Activated T-cell treated with anti-CD3 and anti-CD28 coated beads for 1 hour (primary cell): ENCODE measurements at places on chromosomes 2 and 18.

DNA sequence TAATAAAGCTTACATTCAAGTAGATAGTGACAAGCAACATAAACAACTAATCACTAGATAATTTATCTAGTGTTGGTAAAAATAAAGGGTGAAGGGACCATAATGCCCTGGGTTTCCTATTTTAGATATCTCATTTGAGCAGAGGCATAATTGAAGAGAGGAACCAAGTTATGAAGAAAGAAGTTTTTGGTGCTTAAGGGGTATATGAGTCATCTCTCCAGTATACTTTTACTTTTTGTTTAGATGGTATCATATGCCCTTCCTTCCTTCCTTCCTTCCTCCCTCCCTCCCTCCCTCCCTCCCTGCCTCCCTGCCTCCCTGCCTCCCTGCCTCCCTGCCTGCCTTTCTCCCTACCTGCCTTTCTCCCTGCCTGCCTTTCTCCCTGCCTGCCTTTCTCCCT is 1053.5 kb upstream of the CELF4 start:
- DNase-seq = no peak

GRCh38 chr2:217733461-217733860 is 269.3 kb downstream of the TNS1 start:
- no peak for DNase-seq

DNA sequence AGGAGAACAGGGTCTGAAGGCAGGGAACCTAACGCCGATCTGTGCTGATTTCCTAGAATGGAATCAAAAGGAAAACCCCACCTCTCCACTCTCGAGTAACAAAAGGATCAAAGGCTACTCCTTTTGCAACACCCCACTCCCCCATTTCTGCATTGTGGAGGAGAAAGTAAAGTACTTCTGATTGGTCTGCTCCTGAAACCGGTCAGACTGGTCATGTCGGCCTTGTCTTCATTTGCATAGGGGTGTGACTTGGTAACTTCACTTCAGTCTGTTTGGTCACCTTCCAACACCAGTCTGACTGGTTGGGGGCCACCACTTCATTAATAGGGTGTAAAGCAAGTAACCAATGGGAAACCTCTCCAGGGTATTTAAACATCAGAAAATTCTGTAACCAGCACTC is 771.9 kb downstream of the ERBB4 start:
- DNase-seq = no peak

DNA sequence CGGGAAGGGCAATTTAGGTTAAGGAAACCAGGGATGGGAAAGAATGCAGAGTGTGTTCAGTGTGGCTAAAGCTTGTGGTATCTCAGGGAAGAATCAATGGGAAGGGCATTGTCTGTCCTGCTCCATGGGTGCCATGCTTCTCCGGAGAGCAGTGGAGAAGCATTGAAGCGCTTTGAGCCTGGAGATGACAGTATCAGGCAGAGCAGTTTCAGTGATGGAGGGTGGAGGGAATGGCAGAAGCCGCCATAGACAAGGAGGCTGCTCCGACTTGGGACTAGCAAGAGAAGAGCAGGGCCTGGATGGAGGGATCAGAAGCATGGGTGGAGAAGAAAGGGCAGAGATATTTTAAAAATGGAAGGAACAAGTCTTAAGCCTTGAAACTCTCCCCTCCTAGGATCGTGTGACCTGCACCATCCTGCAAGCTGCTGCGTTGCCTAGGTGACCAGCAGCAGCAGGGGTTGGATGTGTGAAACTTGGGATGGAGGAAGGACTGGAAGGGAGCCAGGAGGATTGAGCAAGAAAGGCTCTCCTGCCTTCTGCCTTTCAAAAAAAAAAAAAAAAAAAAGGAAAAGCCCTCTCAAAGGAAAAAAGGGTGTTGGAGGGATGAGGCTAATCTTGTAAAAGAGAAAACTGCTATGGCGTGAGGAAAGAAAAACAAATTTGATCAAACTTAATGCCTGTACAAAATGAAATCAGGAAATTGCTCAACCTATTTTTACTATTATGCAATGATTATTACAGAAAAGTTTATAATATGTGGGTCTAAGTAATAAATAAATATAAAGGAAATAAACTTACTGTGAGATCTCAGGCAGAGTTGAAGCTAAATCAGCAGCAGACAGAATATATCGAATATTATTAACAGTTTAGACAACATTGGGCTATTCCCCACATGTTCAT is 493.8 kb upstream of the NRP2 start:
- DNase-seq = no peak

- DNase-seq = no peak
Measured at GRCh38 chr2:234534515-234534914, 37.6 kb upstream of the ARL4C start.

GRCh38 chr2:45441571-45441970 is 169.5 kb downstream of the SRBD1 start:
- no peak for DNase-seq

GRCh38 chr18:70068981-70069380 is 121.3 kb upstream of the CD226 start:
- no peak for DNase-seq

DNA sequence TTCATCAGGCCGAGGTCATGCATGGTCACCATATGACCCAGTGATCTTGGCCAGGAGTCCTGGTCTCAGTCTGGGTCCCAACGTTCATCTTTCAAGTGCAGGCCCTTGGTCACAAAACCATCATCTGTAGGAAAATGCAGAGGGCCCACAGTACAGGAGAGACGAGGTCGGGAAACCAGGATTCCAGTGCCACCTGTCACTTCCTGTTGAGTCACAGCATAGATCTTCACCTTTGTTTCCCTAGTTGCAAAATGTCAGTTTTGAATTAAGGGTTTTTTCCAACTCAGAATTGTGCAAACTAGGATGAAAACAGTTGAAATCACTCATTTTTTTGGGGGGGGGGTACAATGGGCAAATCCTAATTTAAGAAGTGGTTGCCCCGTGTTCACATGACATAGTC is 162.2 kb downstream of the INSIG2 start:
- no peak for DNase-seq

- DNase-seq = no peak
Measured at GRCh38 chr2:66696374-66696773, 261.4 kb downstream of the MEIS1 start.

GRCh38 chr2:212811036-212811805 is 272.6 kb upstream of the ERBB4 start:
- no peak for DNase-seq

GRCh38 chr2:209579230-209579749 is 155.4 kb downstream of the MAP2 start:
- DNase-seq = no peak
